ENCODE measurements at places on chromosomes 1 and 21.

GRCh38 chr1:167544447-167545093 lies 9.0 kb downstream of the CREG1 start:
- DNase-seq: no peak

DNA sequence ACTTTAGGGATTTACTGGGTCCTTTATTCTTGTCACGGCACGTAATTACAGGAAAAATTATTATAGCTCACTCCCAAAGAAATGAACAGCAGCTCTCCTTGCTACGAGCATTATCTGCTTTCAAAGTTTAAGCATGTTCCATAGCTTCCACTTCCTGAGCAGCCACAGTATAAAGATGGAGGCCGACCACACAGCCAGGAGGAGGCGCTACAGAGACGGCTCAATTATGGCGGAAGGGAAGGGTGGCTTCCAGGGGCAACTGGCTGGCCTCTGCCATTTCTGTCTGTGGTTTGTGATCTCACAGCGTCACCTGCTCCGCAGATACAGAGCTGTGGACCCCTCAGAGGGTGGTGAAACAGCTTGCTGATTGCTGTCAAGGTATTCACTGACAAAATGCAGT lies 212.3 kb upstream of the GREM2 start:
- no peak for DNase-seq

DNA sequence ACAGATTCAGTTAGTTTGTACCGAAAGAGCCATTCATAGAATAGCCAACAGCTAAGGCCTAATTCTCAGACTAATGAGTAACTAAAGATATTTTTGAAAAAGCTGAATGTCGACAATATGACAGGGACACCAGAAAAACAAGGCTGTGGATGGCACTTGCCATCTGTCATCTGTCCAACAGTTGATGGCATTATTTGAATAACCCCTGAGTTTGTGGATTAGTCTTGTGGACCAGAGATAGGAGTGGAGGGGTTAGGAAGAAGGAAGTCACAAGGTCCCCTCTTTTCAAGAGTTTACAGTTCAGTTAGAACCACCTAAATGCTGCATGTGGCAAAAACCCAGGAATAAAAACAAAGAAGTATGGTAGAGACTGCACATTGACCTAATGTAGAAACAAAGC lies 356.5 kb upstream of the DUSP10 start:
- no peak for DNase-seq

GRCh38 chr1:45892068-45892785 lies 88.8 kb downstream of the MAST2 start:
- no peak for DNase-seq

GRCh38 chr1:163777205-163777604 lies 455.5 kb downstream of the NUF2 start:
- DNase-seq: no peak

GRCh38 chr1:52444463-52444862 lies 40.1 kb downstream of the PRPF38A start:
- no peak for DNase-seq

DNA sequence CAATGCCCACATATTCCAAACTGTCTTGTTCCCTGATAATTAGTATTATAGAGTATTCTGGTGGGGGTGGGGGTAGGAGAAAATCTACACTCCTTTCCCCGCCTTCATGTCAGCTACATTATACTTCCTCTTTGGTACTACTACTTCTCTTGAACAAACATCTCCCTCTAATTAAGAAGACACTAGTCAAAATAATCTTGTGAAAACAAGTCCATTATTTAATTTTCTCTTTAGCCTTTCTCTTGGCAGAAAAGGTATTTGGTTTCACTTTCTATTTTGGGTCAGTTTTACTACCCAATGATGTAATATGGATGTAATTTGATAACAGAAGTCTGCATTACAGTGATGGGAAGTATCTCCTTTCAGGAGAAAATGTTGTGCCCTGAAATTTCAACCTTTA lies 22.5 kb downstream of the NTMT2 start:
- peak; percentile 9 for DNase-seq

GRCh38 chr1:228287541-228288425 lies 79.9 kb downstream of the OBSCN start:
- DNase-seq: no peak

- peak; percentile 98 for DNase-seq
Measured at GRCh38 chr1:229370601-229371021, 27.8 kb upstream of the CCSAP start.

- DNase-seq: no peak
Measured at GRCh38 chr1:236830560-236830959, 35.5 kb downstream of the MTR start.

DNA sequence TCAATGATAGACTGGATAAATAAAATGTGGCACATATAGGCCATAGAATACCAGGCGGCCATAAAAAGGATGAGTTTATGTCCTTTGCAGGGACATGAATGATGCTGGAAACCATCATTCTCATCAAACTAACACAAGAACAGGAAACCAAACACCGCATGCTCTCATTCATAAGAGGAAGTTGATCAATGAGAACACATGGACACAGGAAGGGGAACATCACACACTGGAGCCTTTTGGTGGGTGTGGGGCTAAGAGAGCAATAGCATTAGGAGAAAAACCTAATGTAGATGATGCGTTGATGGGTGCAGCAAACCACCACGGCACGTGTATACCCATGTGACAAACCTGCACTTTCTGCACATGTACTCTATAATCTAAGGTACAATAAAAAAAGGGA lies 883.4 kb upstream of the PRMT6 start:
- no peak for DNase-seq

GRCh38 chr1:11214698-11215380 lies 25.7 kb downstream of the ANGPTL7 start:
- no peak for DNase-seq

DNA sequence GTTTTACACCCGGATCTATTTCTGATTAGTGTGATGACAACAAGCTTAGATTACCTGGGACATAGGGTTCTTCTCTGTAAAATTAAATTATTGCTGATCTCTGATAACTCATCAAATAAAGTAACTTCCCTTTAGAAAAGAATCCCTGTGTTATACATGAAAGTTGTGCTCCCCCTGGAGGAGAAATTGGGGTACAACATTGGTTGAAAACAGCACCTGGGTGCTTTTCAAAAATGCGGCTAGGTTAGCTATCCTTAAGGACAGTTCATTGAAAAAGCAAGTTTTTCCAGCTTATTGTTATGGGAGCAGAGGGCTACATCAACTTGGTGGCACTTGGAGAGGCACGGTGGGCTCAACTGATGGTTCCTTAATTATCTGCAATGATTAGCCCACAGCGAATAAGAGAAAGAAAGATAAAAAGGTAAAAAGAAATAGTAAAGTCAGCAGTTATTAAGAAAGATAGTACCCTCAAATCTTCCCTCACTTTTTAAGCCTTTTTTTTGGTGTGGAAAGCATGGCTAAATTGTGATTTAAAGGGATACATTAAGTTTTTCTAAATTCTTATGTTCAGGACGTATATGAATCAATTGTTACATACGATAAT lies 97.8 kb downstream of the FMN2 start:
- no peak for DNase-seq

GRCh38 chr1:27132147-27132546 lies 22.8 kb downstream of the SLC9A1 start:
- DNase-seq: no peak

DNA sequence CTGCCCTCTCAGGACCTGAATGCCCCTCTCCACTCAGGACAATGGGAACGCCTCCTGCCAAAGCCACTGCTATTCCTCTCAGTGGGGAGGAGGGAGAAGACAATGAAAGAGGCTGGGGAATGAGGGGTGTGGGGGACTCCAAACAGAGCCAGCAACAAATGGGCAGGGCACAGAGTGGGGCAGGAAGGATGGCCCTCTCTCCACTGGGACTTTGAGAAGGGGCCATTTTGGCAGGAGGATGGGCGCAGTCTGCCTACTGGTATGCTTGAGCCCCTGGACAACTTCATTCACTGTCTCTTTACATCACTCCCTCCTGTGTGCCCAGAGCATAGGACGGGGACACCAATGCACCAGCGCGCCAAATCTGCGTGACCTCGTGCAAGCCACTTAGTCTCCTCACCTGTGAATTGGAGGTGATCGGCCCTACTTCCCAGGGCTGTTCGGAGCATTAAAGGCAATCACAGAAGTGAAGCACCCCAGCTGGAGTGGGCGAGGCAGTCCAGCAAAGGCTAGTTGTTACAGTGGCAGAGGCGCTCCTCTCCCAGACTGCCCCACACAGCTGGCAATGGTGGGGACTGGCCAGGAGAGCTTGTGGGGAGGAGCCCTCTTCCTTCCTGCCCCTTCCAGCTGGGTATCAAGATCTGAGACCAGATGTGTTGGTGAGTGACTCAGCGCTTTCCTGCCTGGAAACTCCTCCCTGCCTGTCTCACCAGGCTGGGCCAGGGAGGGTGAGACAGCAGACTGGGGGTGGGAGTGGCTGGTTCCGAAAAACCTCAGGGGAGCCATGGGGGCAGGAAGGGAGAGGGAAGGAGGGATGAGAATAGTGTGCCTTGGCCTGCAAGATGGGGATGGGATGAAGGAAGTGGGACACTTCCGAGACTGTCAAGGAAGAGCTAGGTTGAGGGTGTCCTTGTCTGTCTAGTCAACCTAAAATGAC lies 22.4 kb upstream of the SYNC start:
- DNase-seq: no peak

DNA sequence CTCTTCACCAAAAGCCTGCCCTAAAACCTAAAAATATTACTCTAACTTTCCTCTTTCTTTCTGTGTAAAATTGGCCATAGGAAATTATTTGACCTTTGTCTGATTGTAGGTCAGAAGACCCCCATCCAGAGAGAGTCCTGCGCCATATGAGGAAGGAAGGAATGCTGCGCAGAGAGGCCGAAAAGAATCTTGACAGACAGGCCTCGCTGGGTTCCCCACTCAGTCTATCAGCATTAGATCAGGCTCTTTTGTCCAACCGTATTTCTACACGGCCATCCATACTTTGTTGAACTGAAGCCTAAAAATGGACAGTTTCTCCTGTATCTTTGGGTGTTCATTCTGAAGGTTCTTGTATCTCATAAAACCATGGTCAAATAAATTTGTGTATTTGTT lies 4.3 kb upstream of the SLC30A2 start:
- DNase-seq: no peak

GRCh38 chr1:223364685-223365382 lies 858 bp upstream of the SUSD4 start:
- no peak for DNase-seq

GRCh38 chr1:181122222-181122621 lies 33.7 kb downstream of the IER5 start:
- DNase-seq: no peak

GRCh38 chr1:213826891-213827290 lies 160.9 kb upstream of the PROX1 start:
- no peak for DNase-seq

DNA sequence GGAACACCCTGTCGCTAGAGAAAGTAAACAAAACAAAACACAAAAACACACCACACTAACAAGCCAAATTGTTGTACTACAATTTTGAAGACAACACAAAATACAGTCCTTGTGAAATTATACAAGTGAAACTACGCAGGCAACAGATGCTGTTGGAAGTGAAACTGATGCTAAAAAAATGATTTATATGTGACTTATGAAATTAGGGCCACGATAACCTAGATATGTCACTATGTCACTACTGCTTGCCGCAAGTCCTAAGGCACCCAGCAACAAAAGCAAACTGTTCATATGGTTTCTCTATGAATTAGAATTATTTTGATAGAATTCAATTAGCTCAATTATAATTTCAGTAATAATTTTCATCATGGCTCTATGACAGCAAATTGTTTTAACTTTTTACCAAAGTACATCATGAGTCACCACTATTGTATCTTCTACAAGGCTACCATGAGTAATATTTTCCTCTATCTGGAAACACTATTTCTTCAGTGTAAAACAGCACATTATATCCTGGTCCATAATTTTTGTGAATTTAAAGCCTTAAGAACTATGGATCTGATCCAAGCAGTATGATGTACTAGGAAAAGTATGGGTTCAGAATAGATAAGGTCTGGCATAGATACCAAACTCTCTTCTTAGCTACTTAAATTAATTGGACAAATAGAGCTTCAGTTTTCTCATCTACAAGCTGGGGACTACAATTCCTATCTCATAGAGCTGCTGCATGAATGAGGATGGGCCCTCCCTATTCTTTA lies 216.3 kb downstream of the COL11A1 start:
- no peak for DNase-seq

GRCh38 chr1:180235077-180235501 lies 5.0 kb downstream of the LHX4 start:
- no peak for DNase-seq

GRCh38 chr1:1755426-1755825 lies 22.8 kb downstream of the NADK start:
- no peak for DNase-seq

- no peak for DNase-seq
Measured at GRCh38 chr1:215043401-215043800, 39.1 kb upstream of the KCNK2 start.

GRCh38 chr1:88228114-88228513 lies 456.0 kb upstream of the PKN2 start:
- DNase-seq: no peak

DNA sequence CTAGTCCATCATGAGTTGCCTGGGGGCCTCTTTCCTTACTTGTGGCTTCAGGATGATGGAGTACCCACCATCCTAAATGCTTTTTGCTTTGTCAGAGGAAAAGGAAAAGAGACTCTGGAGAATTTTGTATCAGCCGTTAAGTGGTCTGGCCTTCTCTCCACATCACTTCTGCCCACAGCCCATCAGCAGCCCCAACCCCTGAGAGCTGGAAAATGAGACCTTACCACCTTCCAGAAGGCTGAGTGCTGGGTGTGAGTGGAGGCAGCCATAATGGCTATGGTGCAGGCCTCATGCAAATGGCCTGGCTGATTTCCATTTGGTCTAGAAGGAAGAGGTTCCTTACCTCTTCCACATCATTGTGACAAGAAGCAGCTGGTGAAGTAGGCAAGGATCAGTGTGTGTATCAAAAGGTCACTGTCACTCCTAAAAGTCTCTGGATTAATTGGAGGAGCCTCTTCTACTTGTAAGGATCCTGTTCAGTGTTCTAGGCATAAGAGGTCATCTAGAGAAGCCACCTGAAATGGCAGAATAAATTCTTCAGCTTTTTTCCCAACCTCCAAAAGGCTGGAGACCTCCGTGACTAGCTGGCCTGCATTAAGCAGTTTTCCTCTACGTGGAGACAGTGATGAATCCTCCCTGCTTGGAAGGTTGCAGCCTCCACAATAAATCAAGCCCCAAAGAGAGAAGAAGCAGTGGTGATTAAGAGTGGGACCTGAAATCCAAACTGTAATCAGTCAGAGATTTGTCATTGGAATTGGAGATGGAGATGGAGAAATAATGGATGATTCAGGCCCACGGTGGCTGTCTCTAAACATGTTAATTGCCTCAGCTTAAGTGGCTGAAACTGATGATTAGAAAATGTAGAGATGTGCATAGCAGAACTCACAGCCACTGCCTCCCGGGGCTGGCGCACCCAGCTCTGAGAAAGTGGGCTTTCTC lies 111.5 kb downstream of the CNIH3 start:
- DNase-seq: no peak

- no peak for DNase-seq
Measured at GRCh38 chr1:21322681-21323016, 32.4 kb upstream of the ECE1 start.

GRCh38 chr1:17531682-17532487 lies 7.6 kb upstream of the ARHGEF10L start:
- DNase-seq: no peak

GRCh38 chr1:33797849-33798248 lies 66.0 kb upstream of the HMGB4 start:
- DNase-seq: no peak

All from NCI-H2107 (cell line).